ENCODE measurements at places on chromosomes 5 and 9.

- DNase-seq: no peak
Measured at GRCh38 chr9:82342046-82342445, 353.5 kb downstream of the SPATA31D1 start.

- DNase-seq: no peak
Measured at GRCh38 chr5:73066466-73066865, 53.9 kb upstream of the TMEM171 start.

GRCh38 chr5:1638658-1639400 lies 115.1 kb upstream of the LPCAT1 start:
- DNase-seq: no peak

- no peak for DNase-seq
Measured at GRCh38 chr9:90965226-90966030, 163.8 kb downstream of the SYK start.

DNA sequence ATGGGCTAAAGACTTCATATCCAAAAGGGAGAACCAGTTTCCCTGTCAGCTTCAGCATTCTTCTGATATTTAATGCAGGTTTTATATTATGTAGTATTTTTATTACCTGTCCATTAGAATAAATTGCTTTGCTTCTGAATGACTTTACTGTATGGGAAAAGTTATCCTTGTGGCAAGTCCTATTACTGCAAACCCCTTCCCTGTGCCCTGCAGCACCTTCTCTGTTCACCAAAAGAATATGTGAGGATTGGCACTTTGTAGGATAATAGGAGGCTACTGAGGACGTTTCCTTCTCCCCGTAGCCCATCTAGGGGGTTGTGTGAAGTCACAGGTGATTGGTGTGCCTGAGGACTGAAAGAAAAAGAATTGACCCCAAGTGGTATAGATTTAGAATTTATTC lies 296.1 kb downstream of the KDM4C start:
- DNase-seq: no peak

- no peak for DNase-seq
Measured at GRCh38 chr5:11023945-11024344, 262.9 kb upstream of the DAP start.

GRCh38 chr9:75414371-75415160 lies 326.3 kb downstream of the OSTF1 start:
- no peak for DNase-seq

DNA sequence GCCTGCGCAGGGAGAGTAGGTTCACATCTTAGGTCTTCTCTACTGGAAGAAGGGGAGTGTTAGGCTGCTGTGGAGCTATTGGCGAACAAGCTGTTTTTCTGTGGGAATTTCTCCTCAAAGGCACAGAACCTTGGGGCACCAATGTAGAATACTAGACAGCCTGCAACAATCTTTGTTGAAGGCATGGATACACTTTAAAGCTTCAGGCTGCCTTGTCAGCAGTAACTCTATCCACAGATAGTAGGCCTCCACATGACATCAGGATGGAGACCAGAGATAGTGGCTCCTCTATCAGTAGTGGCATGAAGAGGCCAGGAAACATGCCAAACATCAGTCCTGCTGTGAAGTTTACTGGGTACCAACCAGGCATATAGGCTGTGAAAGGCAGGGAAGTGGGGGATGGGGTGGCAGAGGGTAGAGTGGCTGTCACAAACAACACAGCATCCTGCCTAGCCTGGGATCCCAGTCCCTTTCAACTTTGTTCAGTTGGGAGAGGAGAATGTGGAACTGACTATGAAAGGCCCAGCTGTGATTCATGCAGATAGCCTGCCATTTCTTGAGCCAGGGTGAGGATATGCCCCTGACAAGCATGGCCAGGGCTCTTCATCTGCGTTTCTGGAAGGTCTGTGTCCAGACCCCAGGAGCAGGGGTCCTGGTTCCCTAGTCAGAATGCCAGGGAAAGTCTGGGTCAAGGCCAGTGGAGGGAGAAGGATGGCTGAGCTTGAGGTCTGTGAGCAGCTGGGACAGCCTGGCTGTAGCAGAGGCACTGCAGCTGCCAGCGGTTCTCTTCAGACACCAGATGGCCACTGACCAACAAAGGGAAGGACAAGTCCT lies 1.0 kb upstream of the HK3 start:
- DNase-seq: no peak

DNA sequence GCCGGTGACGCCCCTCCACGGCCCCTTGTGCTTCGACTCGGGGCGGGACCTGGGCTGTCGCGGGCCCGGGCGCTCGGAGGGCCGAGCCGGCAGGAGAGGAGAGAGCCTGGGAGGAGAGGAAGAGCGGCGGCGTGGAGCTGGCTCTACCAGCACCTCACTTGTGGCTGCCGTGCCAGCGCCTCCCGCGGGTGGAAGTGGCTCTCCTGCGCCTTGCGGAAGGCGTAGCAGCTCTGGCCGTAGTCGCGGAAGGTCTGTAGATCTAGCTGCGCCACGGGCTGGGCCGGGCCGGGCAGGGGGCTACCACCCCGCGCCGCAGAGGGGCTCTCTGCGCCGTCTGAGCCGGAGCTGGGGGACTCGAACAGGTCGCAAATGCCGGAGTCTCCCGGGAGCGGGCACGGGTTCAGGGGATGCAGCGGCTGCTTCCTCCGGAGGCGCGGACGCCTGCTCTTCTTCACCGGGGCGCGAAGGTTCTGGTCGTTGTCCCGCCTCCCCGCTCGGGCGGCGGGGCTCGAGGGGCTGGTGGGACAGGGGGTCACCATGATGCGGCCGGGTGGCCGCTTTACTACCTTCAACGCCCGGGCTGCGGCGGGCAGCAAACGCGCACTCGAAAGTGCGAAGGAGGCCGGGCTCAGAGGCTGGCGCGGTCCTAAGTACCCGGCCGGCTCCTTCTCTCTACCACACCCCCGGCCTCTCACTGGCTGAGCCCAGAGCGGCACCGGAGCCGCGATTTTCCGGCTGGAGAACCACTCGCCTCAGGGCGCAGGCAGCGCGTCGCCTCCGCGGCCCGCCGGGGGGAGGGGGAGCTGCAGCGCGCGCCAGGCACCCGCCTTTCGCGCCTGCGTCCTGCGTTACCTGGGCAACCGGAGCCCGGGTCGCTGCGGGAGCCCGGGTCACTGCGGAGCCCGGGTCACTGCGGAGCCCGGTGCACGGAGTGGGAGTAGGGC lies at the start of gene CCNO:
Gene CCNO (minus strand): TSS at position 624 of the 944 bp plus-strand sequence. CDS start 85 bp downstream, at position 539.
- DNase-seq: peak; percentile 51

GRCh38 chr9:135294836-135295235 lies 184.7 kb upstream of the PPP1R26 start:
- no peak for DNase-seq

DNA sequence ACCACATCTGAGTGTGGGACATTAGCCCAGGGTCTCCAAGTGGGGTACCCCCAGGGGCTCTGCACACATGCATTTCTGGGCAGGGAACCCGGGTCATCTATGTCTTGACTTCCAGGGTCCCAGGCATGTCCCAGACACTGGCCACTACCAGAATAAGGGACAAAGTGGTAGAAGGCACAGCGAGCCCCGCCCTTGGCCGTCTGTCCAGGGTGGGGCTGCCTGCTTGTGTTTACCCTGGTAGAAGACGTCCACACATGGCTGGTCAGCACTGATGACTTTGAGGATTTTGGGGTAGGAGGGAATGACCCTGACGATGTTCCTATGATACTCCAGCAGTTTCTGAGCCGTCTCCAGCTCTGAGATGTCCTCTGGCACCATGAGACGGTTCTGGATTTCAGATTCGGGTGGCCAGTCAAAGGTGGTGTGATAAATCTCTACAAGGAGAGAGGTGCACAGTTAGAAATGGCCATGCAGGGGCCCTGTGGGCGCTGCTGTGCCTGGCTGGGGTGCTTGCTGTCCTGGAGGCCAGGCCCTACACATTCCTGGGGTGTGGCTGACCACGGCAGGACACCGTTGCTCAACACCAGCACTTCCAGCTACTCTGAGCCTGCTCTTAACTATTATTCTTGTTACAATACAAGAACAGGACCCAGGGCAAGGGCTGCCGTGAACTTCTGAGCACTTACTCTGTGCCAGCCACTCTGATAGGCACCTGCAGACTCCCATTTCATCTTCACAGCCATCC lies 51.3 kb downstream of the AK8 start:
- no peak for DNase-seq

DNA sequence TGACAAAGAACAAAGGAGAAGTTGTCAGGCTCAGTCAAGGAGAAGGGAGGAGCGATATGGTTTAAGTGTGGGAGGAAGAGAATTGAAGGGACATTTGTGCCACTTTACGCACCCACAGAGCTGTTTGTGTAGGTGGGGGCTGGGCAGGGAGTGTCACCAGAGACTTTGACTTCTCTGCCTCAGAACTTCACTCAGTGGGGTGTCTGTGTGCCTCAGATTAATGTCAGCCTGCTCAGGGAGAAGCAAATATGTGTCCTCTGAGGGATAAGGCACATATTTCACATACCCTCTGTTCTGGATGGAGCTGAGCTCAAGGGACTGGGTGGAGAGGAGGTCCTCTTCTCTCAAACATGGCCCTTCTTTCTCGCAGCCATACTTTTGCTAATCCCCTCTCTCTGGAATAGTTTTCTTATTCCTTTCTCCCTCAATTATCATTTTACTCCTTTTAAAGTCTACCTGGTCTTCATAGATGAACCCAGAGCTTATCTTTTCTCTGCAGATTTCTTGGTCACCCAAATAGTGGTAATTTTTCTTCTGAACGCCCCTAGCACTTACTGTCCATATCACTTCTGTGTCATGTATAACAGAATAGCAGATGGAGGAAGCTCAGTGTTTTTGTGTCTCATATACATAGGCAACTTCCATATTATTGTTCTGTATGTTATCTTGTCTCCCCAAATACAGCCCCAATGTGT lies 77.0 kb downstream of the IQGAP2 start:
- no peak for DNase-seq

DNA sequence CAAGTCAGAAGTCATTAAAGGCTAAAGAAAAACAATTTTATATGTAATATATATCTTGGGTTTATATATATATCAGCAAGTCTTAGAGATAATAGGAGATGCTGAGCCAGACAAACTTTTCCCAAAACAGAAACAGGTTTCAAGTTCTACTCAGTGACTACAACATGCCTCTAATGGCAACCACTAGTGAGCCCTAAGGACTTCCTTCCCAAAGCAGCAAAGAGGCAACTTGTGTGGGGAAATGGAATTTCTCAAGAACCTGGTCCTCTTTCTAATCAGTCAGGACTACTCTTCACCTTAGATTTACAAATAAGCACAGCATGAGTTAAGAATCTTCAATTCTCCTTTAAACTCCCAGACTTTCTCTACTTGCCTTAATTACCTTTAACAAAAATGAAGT lies 17.6 kb downstream of the RNF38 start:
- DNase-seq: no peak

DNA sequence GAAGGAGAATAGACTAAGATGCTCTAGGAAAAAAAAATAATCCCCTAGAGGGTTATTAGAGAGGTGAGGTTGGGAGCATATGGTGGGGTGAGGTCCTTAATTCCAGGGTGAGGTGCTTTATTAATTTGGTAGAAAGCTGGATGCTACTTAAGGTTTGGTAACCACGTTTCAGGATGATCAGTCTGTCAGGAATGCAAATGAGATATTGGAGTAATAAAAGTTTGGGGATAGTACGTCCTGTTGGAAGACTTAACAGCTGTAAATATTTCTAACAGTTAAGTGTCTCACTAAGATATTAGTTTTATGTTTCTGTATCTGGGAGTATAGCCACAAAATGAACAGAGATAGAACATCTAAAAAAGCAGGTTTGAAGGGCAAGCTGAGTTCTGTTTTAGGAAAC lies 578.9 kb downstream of the CETN3 start:
- DNase-seq: no peak

DNA sequence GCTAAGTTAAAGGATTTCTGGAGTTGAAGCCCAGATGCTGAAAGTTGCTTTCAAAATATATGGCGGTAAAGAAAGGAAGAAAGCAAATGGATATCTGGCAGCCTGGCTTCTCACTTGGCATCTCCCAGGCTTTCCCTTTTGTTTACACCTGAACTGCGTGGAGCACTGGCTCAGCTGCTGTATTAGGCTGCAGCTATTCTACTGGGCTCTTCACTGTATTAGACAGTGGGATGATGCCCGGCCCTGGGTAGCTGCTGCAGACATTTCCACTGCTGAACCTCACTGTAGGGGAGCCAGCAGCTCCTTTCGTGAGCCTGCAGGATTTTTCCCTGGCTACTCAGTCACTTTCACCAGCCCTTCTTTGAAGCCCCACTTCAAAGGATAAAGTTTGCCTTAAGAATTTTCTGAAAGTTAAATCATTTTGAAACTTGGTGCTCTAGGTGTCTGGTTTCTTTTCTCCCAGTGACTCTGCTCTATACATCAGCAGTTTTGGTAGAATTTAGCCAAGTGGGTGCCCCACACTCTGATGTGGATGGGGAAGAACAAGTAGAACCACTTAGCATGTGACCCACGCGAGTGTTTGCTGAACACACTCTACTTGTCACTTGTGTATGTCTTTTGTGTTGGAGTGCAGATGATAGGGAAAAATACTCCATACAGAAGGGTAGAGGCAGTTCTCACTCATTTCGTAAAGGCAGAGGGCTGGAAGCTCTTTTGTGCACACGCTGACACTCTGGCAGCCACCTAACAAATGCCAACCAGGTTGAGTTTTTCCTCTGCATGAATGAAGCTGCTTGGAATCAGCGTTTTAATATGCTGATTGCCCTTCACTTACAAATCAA lies 49.9 kb downstream of the C9orf152 start:
- no peak for DNase-seq

GRCh38 chr5:178677429-178677828 lies 50.6 kb upstream of the CLK4 start:
- DNase-seq: no peak
